ENCODE measurements at places on chromosomes 2 and 18. TPM values are rescaled to one million over a fixed set of nuclear protein-coding genes. Genes with fewer than 3 reads are reported as not detected.

- no peak for DNase-seq
These were observed 239.3 kb downstream of the GBX2 start for GRCh38 chr2:235928751-235929370.

DNA sequence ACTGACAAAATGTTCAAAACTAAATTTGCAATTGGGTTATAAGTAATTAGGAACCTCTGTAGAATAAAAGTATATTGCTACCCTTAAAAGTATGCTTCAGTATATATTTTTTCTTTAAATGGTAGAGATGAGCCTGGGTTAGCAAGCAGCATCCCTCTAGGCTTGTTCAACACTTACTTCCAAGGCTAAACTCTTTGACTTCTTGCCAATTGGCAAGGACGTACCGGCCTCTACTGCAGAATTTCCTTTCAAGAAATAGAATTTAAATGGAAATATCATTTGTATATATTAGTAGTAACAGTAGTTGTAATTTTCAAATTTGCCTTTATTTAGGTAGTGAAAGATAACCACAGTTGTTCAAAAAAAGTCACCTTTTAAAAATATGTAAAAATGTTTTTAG is 105.1 kb upstream of the SLC38A11 start:
- no peak for DNase-seq

GRCh38 chr2:226913641-226914040 is 77.8 kb downstream of the RHBDD1 start:
- no peak for DNase-seq

- DNase-seq, result no peak
These were observed 295.7 kb upstream of the TRIB2 start for GRCh38 chr2:12421046-12421445.

- DNase-seq, result no peak
These were observed 1.9 kb downstream of the RAB31 start for GRCh38 chr18:9710037-9710436.

DNA sequence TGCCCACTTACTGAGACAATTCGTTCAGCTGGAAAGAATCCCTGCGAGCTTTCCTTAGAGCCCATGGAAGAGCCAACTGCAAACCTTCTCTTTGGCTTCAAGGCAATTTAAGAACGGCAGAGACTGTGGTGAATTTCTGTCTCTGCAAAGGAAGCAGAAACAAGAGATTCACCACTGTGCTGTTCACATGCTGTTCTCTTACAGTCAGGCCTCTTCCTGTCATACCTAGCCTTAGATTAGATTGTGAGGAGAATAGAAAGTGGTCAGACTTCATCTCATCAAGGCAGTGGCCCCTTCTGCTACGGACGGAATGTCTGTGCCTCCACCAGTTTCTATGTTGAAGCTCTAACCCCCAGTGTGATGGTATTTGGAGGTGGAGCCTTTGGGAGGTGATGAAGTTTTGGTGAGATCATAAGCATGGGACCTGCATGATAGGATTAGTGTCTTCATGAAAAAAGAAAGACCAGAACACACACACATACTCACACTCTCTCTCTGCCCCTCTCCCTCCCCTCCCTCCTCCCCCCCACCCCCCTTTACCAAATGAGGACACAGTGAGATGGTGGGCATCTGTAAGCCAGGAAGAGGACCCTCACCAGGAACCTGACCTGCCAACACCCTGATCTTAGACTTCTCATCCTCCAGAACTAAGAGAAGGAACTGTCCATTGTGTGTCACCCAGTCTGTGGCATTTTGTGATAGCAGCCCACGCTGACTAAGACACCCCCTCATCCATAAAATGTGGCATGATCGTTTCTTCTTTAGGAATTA is 45.6 kb upstream of the NRP2 start:
- no peak for DNase-seq

DNA sequence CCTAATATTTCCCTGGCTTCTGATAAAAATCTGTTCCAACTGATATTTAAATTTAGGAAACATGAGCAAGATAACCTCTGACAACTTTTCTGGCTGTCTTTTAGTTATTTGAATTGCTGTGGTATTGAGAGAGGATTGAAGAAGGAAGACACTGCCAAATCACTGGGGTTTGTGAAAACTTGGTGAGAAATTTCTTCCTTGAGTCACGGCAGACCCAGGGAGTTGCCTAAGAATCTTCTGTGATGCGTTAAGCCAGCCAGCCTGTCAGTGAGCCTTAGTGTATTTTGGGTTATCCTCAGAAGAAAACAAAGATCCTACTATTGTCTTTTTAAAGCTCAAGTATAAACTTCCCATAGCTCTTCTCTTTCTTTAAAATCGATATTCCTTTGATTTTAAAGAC is 17.5 kb upstream of the DOK6 start:
- DNase-seq, result no peak

DNA sequence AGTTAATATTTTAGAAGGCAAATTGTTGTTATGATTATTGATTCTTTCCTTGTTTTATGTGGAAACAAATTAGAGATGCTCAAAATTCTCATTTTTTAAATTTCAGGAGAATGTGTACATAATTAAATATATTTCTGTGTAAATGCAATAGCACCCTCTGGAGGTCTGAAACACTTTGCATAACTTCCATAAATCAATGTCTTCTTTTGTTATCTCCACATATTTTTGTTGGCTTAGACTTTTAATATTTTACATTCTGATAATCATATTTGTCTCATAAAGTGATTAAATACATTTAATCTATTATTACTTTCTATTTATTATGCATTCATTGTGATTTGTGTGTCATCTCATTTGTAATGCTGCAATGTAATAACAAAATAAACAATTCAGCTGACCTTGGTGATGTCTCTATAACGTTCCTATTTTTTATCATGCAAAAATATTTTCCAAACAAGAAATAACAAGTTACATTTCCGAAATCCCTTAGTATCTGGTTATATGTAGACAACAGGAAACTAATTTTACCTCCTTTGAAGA is 201.8 kb upstream of the GALNT5 start:
- peak; percentile 40 for DNase-seq

DNA sequence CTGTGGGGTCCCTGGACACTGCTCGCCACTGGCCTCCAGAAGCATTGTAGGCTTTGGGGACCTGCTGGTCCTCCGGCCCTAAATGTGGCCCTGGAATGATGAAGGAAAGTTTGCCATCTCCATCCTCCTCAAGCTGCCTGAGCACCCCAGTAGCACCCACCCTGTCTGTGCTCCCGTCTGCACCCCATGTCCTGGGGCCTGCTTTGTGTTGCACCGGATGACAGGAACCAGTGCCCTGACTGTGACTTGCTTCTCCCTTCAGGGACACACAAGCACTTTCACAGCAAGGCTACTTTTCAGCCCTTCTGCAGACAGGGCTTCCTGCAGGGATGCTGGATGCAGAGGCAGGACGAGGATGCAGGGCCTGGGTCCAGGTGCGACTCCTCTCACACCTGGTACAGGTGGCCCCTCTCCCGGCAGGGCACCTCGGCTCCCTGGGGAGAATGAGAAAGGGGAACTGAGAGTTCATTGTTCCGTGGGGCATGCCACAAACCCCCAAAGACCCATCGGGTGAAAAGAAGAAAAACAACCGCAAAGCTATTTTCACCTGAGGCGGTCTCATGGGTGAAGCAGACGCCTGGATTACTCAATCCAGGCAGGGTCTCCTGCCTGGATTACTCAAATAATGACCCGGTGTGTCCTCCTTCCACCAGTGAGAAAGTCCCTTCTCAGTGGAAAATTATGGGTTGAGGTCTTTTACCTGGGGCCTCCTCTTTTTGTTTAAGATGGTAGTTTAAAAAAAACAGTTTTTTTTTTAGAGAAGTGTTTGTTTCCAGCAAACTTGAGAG is 74.9 kb downstream of the LONRF2 start:
- no peak for DNase-seq

- DNase-seq, result peak; percentile 68
These were observed 73.1 kb downstream of the RAB3GAP1 start for GRCh38 chr2:135124924-135125886.

DNA sequence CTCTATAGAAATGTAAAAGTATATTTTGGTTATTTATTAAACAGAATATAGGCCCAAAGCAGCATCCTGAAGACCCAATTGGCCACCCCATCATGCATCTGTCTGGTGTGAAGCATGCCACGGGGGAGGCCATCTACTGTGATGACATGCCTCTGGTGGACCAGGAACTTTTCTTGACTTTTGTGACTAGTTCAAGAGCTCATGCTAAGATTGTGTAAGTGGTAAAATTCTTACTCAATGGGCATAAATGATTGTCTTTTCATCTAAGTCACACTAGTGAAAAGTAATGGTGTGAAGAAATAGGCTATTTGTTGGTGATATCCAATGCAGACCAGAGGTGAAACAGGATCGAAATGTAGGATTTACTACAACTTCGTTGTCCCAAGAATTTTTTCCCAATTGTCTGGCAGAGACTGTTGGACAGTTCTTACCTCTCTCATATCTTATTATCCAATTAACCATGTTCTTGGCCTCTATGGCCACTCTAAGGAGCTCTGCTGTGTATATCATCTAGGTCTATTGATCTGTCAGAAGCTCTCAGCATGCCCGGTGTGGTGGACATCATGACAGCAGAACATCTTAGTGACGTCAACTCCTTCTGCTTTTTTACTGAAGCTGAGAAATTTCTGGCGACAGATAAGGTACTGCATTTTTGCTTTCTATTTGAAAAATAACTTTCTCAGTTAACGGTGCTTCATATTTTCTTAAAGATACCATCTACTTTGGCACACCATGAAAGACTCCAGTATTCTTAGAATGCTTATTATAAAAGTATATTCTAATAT is 35.0 kb downstream of the AOX1 start:
- DNase-seq, result no peak

DNA sequence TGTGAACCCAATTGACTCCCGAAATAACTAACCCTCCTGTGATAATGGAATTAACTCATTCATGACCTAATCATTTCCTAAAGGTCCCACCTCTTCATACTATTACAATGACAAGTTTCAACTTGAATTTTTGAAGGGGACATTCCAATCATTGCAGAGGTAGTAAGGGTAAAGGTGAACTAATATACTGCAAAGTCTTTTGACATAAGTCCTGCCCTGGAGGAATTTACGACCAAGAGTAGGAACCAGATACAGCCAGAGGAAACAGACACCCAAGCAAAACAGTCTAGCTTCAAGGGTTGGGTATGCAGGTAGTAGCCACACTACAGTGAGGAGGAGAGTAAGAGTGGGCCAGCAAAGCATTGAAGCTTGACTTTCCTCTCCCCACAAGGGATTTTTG is 1.2 kb upstream of the SRBD1 start:
- DNase-seq, result peak; percentile 16

GRCh38 chr18:68817584-68817983 is 19.7 kb downstream of the CCDC102B start:
- DNase-seq, result no peak

- peak; percentile 81 for DNase-seq
These were observed 9.3 kb downstream of the TGOLN2 start for GRCh38 chr2:85318222-85319074.

DNA sequence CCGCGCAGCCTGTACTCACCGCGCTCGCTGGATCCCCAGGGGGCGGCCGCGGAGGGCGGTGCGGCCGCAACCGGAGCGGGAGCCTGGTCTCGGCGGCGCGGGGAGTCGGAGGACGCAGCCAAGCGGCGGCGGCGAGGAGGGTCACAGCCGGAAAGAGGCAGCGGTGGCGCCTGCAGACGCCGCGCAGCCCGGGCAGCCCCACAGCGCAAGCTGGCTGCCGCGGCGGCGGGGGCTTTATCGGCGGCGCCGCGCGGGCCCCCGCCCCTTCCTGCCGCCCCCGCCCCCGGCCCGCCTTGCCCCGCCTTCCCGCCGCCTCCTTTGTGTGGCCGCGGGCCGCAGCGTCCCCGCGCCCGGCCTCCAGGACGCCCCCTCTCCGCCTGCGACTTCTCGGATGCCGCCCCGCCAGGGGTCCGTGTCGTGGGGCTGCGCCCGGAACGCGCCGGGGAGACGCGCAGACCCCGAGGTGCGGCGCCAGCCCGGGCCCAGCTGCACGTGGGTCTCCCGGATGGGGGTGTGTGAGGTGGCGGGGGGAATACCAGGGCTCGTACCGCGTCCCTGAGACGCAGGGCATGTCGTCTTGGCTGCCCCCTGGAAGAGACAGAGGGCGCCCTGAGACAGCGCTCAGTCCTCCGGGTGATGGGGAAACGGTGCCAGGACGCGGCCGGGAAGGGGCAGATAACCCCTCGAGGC is at the start of gene SERPINE2:
Gene SERPINE2 (minus strand): TSS at position 207 of the 690 bp plus-strand sequence. CDS start 37,386 bp downstream, outside the sequence.
- DNase-seq, result peak; percentile 64

DNA sequence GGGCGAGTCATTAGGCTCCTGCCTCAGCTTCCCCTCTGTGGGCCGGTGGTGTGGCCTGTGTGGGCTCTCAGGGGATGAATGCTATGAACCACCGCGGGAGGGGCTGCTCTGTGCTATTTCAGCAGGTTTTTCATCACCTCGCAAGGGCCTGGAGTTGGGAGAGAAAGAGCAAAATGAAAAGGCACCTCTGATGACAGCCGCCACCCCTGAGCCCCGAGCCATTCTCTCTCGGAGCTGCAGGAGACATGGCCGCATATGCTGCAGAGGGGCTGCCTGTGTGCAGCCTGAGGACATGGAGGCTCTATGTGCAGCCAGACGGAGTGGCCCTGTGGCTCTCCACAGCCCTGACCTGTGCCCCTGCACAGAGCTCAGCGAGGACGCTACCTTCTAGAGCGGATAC is 96.2 kb upstream of the CTDP1 start:
- no peak for DNase-seq

- DNase-seq, result no peak
These were observed 6.2 kb upstream of the CHST10 start for GRCh38 chr2:100423631-100424030.

GRCh38 chr18:55280503-55280902 is 307.5 kb downstream of the TCF4 start:
- DNase-seq, result no peak

DNA sequence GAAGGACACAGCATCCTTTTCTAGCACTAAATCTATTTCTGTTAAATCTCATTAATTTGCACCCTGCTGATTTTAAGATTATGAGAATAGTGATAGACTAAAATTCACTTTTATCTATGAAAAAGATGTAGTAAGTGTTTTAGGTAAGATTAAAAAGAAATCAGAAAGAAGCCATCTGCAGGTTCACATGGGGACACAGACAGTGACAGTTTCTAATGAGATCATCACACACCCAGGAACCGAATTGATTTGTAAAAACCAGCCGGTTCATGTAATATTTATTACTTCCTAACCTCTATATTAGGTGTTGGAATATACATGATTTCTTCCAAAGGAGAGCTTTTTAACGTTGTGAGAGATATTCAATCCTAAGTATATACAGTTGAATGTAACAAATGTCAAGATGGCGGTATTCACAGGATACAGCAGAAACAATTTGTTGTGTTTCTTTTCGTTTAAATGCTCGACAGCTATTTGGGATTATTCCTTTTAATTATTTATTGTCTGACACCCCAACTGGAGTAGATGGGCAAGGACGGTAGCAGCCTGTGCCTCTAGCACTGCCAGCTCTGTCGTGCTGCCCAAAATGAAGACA is 223.4 kb downstream of the CCDC102B start:
- no peak for DNase-seq

GRCh38 chr18:62979176-62979575 is 263.8 kb downstream of the PHLPP1 start:
- peak; percentile 85 for DNase-seq

GRCh38 chr2:27316655-27317412 is 6.1 kb downstream of the MPV17 start:
- peak; percentile 74 for DNase-seq

GRCh38 chr2:213104903-213105202 is 46.6 kb downstream of the IKZF2 start:
- no peak for DNase-seq

CIDEA gene
- not detected for total RNA-seq

SIX3 gene
- not detected for total RNA-seq

PPP1R1C gene
- not detected for total RNA-seq

Measured in MCF 10A (cell line).